ENCODE measurements at places on chromosomes 2 and 18. TPM values are rescaled to one million over a fixed set of nuclear protein-coding genes. Genes with fewer than 3 reads are reported as not detected.

- DNase-seq = no peak
Observed at GRCh38 chr2:7812231-7812995, 869.4 kb upstream of the ID2 start.

- no peak for DNase-seq
Observed at GRCh38 chr2:238865744-238866355, 18.0 kb downstream of the TWIST2 start.

- DNase-seq = no peak
Observed at GRCh38 chr2:220932041-220932440, 640.1 kb downstream of the EPHA4 start.

DNA sequence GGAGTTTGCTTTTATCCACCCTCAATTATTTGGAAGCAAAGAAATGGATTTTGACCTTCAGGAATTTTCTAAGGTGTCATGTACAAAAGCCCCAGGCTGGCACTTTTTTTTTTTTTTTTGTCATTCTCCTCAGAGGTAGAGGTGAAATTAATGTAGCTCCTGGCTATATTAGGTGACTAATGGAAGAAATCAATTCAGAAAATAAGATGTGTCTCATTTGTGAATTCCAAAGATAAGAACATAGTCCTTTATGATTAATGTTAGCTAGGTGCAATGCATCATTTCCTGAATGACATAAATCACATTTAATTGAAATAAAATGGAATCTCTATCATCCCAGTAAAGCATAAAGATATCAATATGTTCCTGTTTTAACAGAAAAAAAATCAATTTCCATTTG lies 477.6 kb downstream of the FBXO15 start:
- DNase-seq = no peak

- DNase-seq = peak; percentile 76
Observed at GRCh38 chr2:161223139-161223732, 63.0 kb downstream of the TANK start.

GRCh38 chr18:68925268-68925667 lies 127.4 kb downstream of the CCDC102B start:
- no peak for DNase-seq

GRCh38 chr2:58769864-58770234 lies 528.7 kb upstream of the FANCL start:
- DNase-seq = no peak

DNA sequence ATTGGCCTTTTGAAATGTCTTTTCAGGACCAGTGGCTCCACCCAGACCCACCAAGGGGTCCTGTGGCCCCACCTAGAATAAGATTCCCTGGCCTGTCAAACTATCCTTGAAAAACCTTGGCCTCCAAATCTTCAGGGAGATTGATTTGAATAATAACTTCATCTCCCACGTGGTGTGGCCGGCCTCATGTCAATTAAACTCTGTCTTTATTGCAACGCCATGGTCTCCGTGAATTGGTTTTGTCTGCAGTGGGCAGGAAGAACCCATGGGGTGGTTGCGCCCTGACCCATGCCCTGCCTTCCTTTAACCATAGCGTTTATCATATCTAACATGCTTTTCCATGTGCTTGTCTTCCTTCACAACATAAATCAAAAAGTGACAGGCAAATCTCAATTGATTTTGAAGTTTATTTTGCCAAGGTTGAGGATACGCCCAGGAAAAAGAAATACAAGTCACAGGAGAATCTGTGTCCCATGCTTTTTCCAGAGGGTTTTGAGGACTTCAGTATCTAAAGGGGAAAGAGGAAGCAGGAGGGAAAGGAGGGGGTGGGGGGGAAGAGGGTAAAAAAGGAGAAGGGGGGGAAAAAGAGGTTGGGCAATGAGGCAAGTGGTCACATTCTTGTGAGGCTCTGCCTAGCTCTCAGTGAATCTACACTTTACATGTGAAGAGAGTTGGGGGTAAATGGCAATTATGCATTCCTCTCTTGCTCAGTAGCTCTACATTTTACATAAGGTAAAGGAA lies 66.5 kb upstream of the CABLES1 start:
- DNase-seq = no peak

GRCh38 chr2:33210626-33211025 lies 263.9 kb downstream of the LTBP1 start:
- DNase-seq = peak; percentile 91

DNA sequence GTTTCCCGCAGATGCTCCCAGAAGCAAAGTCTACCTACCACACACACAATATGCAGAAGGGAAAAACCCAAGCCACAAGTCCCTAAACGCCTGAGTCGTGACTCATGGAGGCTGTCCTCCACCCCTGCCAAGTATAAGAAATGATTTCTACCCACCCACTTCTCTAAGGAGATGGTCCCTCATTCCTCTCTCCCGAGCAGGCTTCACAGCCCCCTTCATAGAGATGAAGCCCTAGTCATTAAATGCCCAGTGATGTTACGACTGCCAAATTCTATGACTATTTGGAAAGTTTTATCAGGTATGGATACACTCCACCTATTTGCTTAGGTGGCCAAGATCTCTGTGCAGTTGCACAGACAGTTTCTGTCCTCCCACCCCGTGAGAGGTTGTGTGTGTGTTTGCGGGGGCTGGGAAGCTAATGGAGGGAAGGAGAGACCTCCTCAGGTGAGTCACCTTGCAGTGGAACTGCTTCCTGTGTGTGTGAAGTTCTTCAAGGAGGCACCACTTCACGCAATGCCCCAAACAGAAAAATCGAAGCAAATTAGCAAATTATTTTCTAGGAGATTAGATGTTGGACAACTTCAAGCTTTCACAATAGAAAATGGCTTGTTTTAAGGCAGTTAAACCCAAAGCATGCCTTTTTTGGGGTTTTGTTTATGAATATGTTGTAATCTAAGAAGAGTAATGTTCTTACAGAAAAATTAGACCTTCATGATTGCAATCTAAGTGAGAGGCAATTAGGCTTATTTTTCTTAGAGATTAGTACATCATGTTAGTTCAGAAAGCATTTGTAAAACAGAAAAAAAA lies 175.2 kb downstream of the TGIF1 start:
- DNase-seq = peak; percentile 81

DNA sequence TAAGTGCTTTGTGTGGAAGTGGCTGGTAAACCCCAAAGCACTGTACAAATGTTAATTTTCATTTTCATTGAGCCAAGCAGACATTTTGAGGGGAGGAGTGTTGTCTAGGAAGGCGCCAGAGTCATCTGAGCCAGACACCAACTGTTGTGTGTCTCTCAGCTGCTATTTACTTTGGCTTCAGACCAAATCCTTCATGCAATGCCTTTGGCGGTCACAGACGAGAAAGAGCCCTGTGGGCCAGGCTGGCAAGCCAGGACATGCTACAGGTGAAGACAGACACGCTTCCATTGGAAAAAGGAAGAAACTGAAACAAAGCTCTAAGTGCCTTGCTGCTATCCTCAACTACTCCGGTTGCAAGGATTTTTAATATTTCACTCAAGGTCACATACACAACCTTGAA lies 115.4 kb upstream of the CDC42EP3 start:
- DNase-seq = peak; percentile 32

DNA sequence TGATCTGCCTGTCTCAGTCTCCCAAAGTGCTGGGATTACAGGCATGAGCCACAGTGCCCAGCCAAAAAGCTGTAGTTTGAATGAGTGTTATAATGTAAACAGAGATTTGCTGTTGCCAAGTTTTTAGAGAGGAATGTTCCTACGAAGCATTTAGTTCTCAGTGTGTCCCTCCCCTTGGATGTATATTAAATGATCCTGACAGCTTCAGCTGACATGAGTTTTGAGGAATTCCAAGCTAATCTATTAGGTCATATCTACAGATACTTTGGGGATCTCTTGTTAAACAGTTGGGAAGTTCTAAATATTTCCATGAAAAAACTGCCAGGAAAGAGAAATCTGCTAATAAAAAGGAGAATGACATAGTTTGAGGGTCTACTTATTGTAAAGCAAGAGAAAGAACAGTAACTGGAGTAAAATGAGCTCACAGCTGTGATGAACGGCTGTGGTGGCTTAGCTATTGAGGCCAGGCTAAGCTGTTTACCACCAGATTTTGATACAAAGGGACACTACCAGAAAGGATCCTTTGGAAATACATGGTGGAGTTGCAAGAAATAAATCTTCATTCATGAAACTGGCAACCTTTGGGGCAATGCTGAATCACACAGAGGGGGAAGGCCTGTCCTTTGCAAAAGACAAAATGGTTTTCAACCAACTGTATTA lies 2.6 kb upstream of the STON1 start:
- no peak for DNase-seq

GRCh38 chr2:216491793-216492596 lies 6.6 kb upstream of the RPL37A start:
- DNase-seq = no peak

- DNase-seq = no peak
Observed at GRCh38 chr2:21552981-21553380, 429.2 kb downstream of the TDRD15 start.

DNA sequence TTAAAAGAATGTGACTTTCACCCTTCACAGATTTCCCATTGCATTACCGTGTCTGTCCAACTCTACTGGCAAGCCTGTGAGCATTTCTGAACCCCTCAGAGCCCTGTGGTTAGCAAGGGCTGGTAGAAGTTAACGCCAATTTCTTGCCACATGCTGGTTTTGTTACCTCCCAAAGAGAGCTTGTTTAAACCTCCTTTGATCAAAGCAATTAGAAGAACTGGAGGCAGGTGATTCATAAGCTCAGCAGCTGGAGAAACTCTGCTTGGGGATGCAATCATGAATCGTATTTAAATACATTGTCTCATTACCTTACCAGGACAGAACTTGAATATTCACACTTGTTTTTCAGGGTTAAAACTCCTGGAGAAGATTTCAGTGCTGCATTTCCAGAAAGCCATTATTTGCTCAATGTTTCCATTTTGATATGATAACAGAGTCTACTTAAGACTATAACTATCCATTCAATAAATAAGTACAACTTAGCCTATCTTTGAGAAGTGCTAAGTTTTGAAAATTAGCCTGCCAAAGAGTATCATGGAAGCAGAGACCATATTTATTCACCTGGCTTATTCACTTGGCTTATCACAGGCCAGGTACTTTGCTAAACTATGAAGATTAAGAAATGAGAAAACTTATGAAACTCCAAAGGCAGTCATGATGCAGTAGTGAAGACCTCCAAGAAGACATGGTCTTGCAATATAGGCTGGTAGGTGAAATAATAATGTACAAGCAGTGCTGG lies 292.8 kb downstream of the INSIG2 start:
- no peak for DNase-seq

DNA sequence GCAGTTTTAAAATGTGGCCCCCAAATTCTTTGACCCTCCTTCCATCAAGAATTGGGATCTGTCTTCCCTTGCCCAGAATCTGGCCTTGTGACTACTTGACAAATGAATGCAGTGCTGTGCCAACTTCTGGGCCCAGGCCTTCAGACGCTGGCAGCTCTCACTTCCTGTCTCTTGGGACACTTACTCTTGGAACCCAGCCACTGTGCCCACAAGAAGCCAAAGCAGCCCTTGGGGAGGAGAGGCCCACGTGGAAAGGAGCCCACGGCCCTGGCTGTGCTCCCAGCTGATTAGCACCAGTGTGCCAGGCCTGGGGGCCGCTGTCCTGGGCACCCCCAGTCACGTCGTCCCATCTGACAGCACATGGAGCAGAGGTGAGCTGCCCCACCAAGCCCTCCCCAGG lies 56.6 kb downstream of the RPL37A start:
- peak; percentile 39 for DNase-seq

DNA sequence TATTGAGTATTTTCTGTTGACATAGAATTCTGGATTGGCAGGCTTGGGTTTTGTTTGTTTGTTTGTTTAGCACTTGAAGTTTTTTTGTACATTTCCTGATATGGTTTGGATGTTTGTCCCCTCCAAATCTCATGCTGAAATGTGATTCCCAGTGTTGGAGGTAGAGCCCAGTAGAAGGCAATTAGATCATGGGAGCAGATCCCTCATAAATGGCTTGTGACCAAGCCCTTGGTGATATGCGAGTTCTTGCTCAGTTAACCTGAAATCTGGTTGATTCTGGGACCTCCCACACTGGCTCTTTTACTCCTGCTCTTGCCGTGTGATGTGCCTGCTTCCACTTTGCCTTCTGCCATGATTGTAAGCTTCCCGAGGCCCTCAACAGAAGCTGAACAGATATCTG lies 98.0 kb downstream of the PTPN4 start:
- no peak for DNase-seq

- DNase-seq = peak; percentile 74
Observed at GRCh38 chr2:150485114-150485870, 2.2 kb downstream of the RND3 start.

GRCh38 chr2:172859581-172860335 lies 124.1 kb downstream of the RAPGEF4 start:
- peak; percentile 29 for DNase-seq

DNA sequence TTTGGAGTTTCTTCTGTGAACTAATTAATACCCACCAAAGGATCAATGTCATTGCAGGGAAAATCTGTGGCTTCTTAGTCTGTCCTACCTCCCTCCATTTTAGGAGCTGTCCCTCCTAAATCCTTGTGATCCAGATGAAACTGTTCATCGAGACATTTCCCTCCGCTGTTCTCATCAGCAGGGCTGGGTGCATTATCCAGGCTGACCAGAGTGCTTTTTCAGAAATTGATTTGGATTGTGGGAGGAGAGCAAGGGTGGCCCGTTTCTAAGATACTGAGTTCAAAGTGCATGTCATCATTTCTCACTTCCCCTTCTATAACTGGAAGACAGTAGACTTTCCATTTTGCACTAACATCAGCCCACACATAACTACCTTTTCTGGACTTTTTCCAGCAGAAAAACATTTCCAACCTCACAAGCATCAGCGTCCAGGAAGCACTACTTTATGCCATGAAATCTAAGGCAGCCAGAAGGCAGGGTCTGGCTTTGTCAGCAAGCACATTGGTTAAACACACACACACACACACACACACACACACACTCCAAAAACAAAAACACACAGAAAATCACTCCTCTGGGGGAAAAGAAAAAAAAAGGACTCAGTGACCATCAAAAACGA lies 94.1 kb downstream of the ANKRD44 start:
- peak; percentile 30 for DNase-seq

DNA sequence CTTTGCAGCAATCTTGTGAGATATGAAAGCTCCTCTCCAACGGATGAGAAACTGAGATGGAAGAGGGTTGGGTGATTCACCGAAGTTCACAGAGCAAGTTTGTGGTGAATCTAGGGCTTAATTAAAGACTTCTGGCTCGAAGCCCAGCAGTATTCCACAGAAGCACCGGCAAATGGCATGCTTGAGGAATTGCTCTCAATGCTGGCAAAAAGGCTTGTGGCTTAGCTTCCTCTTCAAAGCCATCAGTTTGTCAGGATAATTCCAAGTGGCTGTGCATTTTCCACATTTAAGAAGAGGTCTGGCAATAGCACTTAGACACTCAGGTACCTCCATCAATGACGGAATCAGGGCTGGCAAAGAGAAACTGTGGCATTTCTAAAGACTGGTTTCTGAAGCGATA lies 98.7 kb upstream of the SLC66A3 start:
- DNase-seq = peak; percentile 21

The CABLES1 gene
- 43.3 TPM for total RNA-seq

The CAVIN2 gene
- 571 TPM for total RNA-seq

The MC5R gene
- not detected for total RNA-seq

The SKA1 gene
- total RNA-seq = 18.0 TPM

The RPRM gene
- total RNA-seq = not detected

The NAT8 gene
- not detected for total RNA-seq

The SATB2 gene
- 0.85 TPM for total RNA-seq

The PLA2R1 gene
- 17.0 TPM for total RNA-seq

The DNER gene
- not detected for total RNA-seq

The SERPINB13 gene
- not detected for total RNA-seq

The ITSN2 gene
- 68.2 TPM for total RNA-seq

The MC2R gene
- not detected for total RNA-seq
